ENCODE measurements at places on chromosomes 3 and 15.

GRCh38 chr15:77508541-77509243, 88.0 kb downstream of the HMG20A start:
- no peak for DNase-seq

GRCh38 chr3:86995537-86995936, 4.6 kb upstream of the VGLL3 start:
- DNase-seq: no peak

GRCh38 chr15:98904544-98904943, 103.0 kb downstream of the PGPEP1L start:
- DNase-seq: peak; percentile 75

GRCh38 chr15:70149667-70150404, 52.1 kb upstream of the TLE3 start:
- DNase-seq: peak; percentile 41

DNA sequence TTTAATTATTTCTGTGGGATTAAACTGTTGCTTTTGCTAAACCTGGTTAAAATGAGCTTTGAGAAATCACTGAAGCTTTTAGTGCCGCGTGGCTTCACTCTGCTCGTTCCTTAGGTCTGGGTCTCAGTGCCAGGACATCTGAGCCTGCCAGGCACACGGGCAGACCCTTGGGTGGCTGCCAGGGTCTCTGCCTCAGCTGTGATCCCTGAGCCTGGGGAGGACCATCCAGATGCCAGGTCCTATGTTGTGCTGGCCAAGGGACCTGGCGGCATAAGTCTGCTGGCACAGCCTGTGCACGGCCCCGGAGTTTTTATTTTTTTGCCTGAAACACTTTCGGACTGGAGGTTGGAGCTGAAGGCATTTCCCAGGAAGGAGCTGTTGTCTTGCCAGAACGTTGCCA, 328.1 kb downstream of the LRTM1 start:
- no peak for DNase-seq

GRCh38 chr3:31039145-31039544, 144.7 kb upstream of the GADL1 start:
- DNase-seq: no peak

GRCh38 chr3:185351396-185351795, 11.5 kb upstream of the MAP3K13 start:
- no peak for DNase-seq

- DNase-seq: no peak
These were observed 36.6 kb downstream of the MKRN3 start for GRCh38 chr15:23602124-23602523.

DNA sequence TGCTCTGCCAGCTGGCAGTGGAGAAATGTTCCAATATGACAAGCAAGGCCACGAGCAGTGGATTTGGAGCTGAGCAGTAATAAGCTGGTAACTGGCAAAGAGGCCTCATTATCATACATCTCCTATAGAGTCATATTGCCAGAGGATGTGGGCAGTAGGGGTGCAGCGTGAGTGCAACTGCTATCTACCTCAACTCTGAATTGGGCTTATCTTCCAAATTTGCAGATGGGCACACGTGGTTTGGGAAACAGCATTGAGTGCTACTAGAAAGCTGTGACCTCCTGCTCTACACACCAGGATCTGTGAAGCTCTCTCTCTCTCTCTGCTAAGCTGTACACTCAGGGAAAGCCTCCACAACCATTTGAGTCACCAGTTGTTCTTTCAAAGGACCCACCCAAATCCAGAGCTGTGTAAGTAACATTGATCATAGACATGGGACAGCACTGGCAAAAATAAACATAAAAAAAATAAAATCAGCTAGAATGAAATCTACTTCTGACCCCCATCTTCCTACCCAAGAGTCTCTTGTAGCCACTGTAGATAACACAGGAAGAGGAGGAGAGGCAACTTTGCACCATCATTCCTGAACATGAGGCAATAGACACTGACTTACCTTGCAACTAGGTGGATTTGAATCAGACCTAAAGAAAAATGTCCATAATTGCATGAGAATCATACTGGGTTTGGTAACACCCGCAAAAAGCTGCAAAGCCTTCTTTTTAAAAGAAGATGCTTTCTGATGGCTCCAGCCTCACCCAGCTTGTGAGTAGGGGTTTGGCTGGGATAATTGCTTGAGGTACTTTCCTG, 82.9 kb upstream of the THBS1 start:
- DNase-seq: no peak

GRCh38 chr3:65575376-65575840, 463.3 kb downstream of the MAGI1 start:
- DNase-seq: peak; percentile 8

DNA sequence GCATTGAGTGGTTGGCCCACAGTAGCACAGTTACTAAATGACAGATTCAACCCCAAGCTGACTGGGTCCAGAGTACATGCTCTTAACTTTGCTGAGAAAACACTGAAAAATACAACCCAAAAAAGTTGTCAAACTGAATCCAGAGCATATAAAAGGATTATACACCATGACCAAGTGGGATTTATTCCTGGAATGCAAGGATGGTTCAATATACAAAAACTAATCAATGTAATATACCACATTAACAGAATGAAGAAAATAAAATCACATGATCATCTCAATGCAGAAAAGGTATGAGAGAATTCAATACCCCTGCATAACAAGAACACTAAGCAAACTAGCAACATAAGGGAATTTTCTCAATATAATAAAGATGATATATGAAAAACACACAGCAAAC, 98.5 kb downstream of the STAG1 start:
- no peak for DNase-seq

DNA sequence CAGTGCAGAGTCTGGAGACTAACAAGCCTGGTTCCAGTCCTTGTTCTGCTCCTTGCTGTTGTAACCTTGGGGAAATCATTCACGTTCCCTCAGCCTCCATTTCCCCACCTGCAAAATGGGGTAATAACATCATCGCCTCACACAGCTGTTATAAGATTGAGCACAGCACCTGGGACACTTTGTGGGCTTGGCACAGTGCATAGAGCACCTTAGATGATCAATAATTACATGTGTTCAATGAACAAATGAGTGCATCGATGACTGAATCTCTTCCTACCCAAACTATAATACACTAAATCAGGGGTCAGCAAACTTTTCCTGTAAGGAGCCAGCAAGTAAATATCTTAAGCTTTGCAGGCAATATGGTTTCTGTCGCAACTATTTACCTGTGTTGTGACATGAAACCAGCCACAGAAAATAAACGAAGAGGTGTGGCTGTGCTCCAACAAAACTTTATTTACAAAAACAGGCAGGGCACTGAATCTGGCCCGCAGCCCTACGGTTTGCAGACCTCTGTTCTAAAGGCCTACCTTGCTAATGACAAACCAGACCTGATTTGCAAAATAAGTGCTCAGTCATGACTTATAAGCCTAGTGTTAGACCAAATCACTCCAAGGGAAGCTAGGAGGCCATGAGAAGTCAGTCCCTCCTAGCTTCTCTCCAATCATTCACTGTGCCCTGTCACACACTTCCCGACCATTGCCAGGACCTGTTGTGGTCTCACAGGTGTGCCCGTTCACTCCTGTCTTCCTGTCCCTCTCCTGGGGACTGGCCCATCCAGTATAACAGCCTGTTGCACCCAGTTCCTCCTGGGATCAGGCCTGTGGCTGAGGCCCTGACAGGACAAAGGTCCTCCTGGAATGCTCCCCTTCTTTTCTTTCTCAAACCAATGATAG, 149.4 kb upstream of the WNT5A start:
- no peak for DNase-seq

- no peak for DNase-seq
These were observed 33.5 kb upstream of the PTPN23 start for GRCh38 chr3:47347217-47347801.

DNA sequence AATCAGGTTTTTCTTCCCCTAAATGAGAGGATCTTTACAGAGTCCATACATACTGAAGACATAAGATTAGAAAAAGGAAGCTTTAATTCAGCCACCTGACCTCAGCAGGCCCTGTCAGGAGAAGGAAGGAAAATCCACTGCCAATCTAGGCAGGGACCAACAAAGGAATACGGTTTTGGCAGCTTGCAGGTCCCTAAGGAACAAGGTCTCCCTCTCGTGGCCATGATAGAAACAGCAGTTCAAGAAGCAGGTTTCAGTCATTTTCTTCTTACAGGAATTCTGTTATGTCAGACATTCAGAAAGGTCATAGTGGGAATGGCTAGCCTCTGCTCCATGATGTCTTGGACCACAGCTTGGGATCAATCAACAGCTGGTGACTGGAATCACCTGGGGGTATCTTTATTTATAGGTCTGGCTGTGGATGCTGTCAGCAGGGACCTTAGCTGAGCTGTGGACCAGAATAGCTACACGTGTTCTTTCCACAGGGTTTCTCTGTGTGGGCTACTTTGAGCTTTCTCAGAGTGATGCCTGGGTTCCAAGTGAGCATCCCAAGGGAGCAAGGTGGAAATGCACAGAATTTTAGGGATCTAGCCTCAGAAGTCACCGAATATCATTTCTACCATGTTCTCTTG, 9.4 kb upstream of the CMSS1 start:
- peak; percentile 57 for DNase-seq

DNA sequence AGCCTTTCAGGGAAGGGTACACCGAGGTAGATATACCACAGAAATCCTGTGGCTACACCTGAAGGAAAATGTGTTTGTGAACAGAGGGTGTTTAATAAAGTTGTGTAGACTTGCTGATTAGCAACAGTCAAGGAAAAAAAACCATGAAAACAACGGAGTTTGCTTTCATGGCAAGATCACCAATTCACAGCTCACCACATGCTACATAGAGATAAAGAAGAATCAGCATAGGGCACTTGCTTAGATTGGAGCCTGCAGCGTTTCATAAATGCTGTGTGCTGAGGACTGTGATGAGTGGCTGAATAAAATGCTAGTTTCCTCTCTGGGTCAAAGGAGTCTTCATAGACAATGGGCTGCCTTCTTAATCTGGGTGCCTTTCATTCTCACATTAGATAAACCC, 257.6 kb downstream of the SLC9A9 start:
- no peak for DNase-seq

- peak; percentile 68 for DNase-seq
These were observed 13.3 kb downstream of the MYD88 start for GRCh38 chr3:38151667-38152265.

Data from NCI-H460 (cell line).